Suppressor macrophage (primary cell): ENCODE measurements at places on chromosomes 4 and X.

- DNase-seq = no peak
These were observed 61.0 kb downstream of the ENOPH1 start for GRCh38 chr4:82491251-82491960.

- DNase-seq = no peak
These were observed 188.2 kb downstream of the GC start for GRCh38 chr4:71595576-71596108.

DNA sequence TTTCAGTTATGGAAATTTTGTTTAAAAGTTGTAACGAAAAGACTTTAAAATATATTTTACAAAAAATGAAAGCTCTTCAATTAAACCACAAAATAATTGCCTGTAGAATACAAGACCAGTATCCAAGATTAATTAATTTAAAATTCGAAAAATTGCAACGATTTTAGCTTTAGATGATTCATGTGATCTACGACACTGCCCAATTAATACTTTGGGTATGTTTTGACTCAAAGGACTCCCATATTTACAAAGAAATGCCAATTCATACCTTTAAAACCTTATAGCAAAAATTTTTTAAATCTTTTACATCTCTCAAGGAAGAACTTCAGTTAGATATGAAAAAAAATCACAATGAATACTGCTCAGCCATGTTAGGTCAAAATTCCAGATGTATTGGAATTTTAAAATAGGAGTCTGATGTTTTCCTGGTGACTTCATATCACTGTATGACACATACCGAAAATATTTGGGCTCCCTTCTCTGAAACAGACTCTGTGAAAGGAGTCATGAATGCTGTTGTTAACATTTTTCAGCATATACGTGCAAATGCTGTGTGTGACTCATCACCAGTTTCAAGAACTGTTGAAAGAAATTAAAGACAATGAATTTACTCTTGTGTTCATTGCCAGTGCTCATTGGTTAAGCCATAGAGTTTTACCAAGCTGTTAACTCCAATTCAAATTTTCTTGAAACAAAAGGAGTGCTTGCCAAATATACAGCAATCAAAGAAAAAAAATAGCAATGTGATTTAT lies 13.8 kb upstream of the SMS start:
- DNase-seq = peak; percentile 45

DNA sequence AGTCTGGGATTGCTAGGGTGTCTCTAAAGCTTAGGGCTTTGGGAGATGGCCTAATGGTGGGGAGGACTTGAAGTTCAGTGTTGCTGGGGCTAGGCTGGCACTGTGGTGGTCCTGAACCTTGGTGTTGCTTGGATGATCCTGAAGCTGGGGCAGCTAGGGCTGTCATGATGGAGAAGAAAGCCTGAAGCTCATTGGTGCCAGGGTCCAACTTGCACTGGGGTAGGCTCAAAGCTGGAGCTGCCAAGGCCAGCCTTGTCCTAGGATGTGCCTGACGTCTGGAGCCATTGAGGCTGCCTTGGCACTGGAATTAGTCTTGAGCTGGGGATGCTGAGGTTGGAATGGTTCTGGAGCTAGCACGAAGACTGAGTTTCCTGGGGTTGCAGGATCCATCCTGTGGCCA lies 61.0 kb upstream of the NLRP2B start:
- no peak for DNase-seq

DNA sequence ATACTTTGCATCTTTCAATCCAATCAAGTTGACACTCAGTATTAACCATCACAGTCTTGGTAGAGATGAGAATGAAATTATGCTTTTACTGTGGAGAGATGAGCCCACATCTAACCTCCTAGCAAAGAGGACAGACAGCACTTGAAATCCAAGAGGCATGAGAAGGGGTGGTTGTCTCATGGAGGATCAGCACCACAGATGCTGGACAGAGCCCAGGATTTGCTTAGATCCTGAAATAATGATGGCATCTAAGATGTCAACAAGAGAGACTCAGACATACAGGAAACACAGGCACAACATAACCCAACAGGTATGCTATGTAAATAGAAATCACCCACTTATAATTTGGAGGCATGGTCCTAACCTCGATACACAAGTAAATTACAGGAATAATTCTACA lies 74.3 kb upstream of the VCX2 start:
- DNase-seq = no peak

DNA sequence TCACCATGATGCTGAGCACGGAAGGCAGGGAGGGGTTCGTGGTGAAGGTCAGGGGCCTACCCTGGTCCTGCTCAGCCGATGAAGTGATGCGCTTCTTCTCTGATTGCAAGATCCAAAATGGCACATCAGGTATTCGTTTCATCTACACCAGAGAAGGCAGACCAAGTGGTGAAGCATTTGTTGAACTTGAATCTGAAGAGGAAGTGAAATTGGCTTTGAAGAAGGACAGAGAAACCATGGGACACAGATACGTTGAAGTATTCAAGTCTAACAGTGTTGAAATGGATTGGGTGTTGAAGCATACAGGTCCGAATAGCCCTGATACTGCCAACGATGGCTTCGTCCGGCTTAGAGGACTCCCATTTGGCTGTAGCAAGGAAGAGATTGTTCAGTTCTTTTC lies 4.0 kb downstream of the HNRNPH2 start:
- no peak for DNase-seq

- no peak for DNase-seq
These were observed 316.7 kb upstream of the DIPK2B start for GRCh38 chrX:45517090-45517973.

DNA sequence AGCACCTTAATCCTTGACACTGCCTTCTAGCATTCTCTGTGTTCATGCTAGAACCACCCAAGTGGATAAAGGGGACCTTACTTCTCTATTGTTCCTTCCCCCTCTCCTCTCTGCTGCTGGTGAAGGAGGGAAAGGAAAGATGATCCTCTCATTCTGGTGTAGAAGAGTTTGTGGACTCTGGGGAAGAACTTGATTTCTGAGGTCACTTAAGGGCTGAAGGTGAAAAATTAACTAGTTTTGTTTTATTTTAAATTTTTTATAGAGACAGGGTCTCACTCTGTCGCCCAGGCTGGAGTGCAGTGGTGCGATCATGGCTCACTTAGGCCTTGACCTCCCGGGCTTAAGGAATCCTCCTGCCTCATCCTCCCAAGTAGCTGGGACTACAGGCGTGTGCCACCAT lies 29.8 kb downstream of the SMS start:
- DNase-seq = no peak

DNA sequence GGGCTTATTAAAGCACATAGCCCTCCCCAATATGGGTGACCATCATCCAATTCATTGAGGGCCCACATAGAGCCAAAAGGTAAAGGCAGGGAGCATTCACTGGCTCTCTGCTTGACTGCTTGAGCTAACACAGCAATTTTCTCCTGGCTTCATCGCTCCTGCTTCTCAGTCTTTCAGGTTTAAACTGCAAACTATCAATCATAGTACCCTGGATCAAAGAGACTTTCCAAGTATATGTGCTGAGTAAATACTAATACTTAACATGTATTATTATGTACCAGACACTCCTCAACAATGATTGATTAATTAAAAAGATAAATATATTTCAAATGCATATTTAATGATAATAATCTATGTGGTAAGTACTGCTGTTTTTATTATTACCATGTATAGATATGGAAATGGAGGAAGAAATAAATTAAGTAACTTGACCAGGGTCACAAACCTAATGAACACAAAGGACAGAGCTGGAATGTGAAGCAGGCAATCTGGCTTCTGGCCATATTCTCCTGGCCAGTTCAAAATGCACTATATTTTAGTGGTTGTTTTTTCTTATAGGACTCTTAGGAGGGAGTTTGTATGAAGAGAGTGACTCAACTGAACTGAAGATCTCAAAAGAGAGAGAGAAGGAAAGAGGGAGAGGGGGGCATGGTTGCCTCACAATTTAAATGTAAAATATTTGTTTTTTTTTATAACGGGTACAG lies 1197.3 kb downstream of the TECRL start:
- no peak for DNase-seq

DNA sequence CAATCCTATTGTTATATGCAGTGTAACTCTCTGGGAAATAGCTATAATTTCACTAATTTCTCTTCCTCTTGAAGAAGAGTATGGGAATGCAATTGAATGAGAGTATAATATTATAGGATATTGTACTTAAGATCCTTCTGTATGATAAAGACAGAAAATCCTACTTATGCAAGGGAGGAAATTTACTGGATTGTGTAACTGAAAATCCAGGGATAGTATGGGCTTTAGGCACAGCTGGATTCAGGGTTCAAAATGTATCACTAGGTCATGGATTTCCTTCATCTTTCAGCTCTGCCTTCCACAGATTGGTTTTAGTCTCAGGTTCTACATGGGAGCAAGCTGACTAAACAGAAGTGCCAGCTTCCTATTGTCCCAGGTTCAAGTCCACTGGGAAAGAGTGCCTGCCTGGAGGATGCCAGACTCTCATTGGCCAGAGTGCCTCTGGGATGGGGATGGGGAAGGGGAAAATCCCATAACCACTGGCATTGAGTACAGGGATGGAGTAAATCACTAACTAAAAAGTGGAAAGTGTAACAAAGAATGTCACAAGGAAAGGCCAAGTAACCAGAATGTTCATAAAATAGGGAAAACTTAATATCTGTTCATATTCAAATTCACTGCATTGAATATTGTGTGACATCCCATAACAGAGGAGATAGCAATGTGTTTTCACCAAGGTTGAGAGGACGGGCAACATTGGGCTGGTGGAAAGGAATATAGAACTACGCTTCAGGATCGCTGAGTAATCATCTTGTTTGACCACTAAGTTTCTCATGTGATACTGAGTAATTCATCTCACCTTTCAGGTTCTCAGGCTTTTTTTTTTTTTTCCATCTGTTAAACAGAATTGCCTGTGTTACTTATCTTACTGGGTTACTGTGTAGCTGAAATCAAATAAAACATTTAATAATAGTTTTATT lies 75.7 kb downstream of the ANXA3 start:
- no peak for DNase-seq

- DNase-seq = no peak
These were observed 727.6 kb downstream of the TRAM1L1 start for GRCh38 chr4:116357758-116358157.

DNA sequence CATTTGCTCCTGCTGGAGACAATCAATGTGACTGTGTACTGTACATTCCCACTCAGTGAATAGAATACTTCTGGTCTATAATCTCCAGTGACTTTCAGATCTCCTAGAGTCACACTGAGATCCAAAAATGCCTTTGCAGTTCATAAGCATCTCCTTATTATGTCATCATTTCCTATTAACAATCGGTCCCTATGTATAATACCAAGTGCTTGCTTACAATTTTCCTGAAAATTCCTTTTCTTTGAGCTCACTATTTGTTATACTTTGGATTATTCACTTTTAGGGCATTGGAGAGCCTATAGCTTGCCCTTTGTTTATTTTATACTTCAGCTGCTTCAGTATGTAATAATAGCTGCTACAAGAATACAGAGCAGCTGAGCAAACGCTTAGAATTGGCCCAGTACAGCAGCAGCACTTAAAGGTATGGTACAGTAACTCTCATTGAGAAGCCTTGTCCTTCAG lies 313.0 kb downstream of the DCTD start:
- DNase-seq = no peak

- DNase-seq = no peak
These were observed 73.2 kb downstream of the JAKMIP1 start for GRCh38 chr4:6126971-6127745.

DNA sequence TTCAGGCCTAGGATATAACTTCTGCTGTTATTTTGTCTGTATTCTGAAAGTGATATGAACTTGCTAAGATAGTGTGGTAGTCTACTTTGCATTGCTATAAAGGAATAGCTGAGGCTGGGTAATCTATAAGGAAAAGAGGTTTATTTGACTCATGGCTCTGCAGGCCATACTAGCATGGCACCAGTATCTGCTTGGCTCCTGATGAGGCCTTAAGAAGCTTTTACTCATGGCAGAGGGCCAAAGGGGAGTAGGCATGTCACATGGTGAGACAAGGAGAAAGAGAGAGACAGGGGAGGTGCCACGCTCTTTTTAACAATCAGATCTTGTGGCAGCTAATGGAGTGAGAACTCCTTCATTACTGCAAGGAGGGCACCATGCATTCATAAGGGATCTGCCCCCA lies 247.3 kb downstream of the GPAT3 start:
- no peak for DNase-seq

DNA sequence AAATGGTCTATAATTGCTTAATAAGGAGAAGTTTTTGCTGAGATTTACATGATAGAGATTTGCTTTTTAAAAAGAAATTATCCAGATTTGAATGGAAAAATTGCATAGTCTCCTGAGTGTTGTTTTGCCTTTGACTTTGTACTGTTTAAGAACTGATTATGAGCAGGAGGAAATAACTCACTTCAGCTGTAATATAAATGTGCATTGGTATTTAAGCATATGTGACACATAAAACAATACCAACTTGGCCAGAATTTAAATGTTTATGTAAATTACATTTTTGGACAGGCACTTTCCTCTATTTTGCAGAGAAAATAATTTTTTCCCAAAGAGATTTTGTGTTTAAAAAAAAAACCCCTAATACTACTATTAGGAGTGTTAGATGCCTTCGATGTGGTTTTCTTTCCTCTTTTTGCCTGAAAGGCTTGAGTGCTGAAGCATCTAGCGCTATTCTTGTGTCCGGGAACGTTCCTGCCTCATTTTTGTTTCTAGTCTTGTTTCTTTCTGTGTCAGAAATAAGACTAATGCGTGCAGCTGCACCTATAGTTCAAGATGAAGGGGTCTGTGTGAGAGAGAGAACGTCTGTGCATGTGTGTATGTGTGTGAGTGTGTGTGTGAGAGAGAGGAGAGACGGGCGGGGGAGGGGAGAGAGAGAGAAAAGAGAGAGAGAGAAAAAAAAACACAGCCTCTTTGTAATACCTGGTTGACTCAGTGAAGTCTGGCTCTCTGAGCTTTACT lies 60.8 kb downstream of the TBL1X start:
- peak; percentile 15 for DNase-seq

- DNase-seq = no peak
These were observed 88.6 kb downstream of the PLS3 start for GRCh38 chrX:115649461-115650063.

DNA sequence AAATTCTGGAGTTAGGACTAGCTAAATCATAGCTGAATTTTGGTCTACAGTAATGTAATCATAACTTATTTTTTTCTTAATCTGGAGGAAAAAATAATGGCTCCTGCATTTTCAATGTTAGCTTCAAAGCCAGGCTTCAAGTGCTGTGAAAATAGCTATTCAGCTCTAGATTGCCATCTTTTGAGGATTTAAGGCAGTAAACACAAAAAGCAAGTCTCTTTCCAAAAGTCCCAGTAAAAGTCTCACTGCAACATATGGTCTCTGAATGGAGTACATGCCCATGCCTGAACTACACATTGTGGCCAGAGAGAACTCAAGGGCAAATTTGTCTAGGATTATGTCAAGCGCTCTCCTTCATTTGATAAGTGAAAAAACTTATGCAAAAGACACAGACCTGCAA lies 720.9 kb downstream of the FSTL5 start:
- no peak for DNase-seq

- no peak for DNase-seq
These were observed 1.9 kb downstream of the PPARGC1A start for GRCh38 chr4:23887989-23888388.
